ENCODE measurements at places on chromosomes 1 and 21.

DNA sequence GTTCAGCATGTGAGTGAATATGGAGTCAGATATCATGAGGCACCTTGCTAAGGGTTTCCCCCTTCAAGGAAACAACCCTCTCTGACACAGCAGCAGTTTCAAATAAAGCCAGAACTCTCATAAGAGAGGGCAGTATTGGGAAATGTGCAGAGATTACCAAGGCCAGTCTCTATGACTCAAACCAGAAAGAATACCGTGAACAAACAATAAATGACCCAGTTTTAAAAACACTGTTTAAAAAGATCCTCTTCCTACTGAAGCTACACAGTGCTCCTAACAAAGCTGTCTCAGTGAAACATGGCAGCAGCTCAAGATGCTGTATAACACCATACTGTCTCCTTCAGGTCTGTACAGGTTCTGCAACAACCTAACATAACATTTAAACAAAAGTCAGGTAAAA, 102.6 kb downstream of the KIAA0319L start:
- DNase-seq = no peak

GRCh38 chr1:147717051-147717705, 43.2 kb downstream of the GJA5 start:
- DNase-seq = no peak

- no peak for DNase-seq
Measured at GRCh38 chr1:20439282-20439681, 46.7 kb downstream of the CAMK2N1 start.

- no peak for DNase-seq
Measured at GRCh38 chr1:34714386-34714785, 40.5 kb upstream of the GJB5 start.

- DNase-seq = no peak
Measured at GRCh38 chr1:245621589-245621988, 466.8 kb downstream of the KIF26B start.

- no peak for DNase-seq
Measured at GRCh38 chr1:204455063-204455830, 39.4 kb downstream of the PIK3C2B start.

- DNase-seq = peak; percentile 51
Measured at GRCh38 chr1:40951943-40952743, 27.4 kb upstream of the CTPS1 start.

DNA sequence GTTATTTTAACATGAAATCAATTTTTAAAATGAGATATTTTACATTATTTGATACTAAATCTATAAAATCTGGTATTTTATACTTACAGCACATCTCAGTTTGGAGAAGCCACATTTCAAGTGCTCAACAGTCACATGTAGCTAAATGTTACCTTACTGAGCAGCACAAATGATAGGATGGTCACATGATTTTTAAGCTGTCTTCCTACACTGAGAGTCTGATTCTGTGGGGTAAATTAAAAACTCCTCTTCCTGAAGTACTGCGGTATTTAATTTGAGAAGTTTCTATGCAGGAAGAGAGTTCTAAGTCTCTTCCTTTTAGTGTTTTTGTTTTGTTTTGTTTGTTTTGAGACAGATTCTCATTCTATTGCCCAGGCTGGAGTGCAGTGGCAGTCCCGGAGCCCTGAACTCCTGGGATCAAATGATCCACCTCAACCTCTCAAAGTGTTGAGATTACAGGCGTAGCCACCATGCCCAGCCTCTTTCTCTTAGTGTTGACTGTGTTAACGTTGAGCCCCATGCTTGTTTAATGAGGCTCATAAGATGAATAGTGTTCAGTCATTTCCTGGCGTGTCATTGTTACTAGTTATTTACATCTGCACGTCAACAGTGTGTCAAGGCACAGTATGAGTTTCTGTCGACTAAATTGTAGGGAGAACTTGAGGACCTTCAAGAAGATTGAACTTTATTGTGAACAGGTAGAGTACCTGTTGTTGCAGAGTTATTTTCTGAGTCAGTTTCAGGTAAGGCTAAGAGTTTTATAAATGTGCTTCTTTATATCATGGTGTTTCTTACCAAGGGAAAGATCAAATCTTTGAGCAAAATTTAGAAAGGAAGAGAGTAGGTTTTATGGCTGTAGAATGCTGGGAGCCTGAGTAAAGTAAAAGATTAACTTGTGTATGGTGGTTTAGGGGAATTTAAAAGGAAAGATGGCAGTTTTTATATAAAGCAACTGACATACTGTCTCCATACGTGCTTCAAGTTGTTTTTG, 3.3 kb downstream of the CNST start:
- DNase-seq = no peak

DNA sequence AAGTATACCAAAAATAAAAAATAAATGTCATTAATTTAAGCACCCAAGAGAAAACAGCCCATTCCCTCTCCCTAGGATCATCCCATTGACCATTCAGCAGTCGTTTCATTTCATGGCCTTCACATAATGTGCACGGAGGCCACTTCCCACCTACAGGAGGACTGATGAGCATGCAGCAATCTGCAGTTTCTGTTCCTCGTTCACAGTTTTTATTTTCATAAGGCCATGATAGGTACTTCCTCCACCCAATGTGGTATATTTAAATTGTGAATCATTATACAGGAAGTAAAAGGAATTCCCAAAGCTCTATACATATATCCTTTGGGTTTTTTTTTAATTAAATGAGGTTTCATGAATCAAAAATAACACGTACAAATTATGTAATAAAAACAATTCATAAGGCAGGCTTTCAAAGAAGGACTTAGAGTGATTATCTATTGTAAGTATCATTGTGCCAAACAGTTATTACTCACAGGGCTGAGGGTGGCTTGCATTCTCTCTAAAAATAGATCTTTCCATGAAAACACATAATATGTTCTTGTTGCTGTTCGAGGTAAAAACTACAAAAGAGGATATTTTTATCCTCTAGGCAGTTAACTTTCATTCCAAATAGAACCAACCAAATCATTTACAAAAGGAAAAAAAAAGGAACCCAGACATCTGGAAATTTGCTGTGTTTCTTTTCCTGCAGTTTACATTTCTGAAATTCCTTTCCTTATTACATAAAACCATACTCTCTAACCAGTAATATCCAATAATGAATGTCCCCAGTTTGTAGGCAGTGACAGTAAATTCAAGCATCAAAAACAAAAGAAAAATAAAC, 27.5 kb upstream of the SLC44A3 start:
- no peak for DNase-seq

GRCh38 chr21:45178070-45178608, 103.8 kb downstream of the ADARB1 start:
- no peak for DNase-seq

GRCh38 chr1:7469255-7469938, 301.7 kb upstream of the VAMP3 start:
- DNase-seq = no peak

DNA sequence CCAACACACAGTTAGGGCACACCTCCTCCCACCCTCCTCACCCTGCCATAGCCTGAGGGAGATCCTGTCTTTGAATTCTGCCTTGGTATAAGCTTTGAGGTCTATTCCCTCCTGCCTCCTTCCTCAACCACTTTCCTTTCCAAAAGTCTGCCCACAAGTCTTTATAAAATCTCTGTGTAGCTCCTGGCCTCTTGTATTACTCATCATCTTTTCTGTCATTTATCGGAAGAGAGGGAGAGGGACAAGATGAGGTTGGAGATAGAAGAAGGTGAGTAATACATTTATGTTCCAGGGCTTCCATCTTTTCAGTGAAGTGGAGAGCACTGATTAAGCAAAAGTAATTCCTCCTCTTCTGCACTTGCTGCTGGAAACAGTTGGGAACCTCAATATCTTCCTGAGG, 30.5 kb upstream of the EFCAB14 start:
- no peak for DNase-seq

GRCh38 chr1:153180556-153180955, 22.7 kb upstream of the LELP1 start:
- DNase-seq = no peak

GRCh38 chr1:110062612-110063011, 7.9 kb downstream of the ALX3 start:
- DNase-seq = no peak

DNA sequence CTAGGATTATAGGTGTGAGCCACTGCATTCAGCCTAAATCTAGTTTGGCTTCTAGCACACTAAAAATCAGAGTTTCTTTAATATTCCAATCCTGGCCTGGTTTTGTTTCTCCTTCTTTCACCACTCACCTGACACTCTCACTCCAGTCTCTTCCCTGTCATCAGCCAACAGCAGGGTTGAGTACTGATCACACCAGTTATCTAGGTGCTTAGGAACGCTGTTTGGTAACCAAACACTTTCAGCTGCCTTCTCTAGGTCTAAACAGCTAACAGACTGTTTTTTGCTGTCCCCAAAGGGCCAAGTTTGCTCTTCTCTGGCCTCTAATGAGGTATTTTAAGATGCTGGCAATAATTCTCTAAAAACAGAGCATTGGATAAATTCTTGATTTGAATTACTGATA, 17.7 kb upstream of the FRRS1 start:
- no peak for DNase-seq

DNA sequence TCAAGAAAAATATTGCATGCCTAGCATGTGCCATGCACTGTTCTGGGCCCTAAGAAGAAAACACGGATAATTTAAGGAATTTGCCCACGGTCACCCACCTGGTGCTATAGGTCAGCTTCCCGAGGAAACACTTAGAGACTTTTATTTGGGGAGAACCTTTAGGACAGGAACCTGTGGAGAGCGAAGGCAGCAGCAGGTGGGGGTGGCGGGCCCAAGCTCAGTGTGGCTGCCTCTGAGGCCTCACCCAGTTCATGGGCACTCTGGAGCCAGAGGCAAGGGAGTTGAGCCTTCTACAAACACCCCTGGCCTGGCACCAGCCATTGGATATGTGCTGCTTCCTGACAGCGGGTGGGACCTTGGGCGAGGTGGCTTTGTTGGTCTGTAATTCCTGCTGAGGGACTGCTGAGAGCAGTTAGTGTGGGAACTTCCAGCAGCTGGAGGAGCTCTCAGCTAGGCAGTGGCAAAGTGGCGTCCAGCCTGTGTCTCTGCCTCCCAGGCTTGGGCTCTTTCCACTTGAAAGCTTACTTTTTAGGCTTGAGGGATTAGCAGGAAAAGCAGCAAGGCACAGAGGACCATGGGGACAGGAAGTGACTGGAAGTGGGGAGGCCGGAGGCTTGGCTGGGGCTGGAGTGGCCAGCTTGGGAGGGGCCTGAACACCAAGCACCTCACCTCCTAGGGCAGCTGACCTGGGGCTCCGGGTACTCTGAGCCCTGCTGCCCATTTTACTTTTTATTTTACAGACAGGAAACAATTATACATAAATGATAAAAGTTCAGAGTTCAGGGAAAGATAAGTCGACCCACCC, 19.1 kb downstream of the MRPL37 start:
- DNase-seq = no peak

DNA sequence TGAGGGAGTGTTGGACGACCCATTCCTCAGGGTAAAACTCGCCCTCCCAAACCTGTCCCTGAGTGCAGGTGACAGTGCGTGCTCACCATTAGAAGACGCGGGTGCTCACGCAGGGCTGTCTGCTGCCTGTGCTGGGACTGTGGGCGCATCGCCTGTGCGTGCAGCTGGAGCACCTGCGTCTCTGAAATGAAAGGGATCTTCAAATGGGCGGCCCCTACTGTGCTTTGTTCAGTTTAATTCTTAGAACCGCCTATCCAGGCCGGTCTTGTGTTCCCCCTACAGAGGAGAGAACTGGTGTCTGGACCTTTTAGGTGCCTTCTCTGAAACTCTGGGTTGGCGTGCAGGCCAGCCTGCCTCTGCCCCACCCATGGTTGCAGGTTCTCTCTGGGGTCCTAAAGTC, 125.8 kb downstream of the PCBP3 start:
- DNase-seq = no peak

DNA sequence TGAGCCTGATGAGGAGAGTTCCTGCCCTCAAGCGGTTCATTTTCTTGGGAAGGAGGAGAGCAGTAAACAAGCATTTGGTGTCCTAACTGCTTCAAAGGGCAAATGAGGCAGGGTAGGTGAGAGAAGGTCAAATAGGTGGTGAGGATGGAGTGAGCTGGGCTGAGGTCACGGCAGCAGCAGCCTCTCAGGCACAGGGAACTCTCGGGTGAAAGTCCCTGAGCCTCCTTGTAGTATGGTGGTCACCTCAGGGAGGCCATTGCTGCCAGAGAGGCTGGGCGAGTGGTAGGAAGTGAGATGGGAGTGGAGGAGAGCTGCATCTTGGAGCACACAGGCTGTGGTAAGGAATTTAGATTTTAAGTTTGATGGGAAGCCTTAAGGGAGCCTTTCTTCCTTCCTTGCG, 4.0 kb downstream of the ADARB1 start:
- DNase-seq = no peak

- DNase-seq = no peak
Measured at GRCh38 chr1:243667133-243667532, 182.9 kb downstream of the AKT3 start.

- DNase-seq = no peak
Measured at GRCh38 chr1:6423321-6423999, 1.1 kb upstream of the ESPN start.

DNA sequence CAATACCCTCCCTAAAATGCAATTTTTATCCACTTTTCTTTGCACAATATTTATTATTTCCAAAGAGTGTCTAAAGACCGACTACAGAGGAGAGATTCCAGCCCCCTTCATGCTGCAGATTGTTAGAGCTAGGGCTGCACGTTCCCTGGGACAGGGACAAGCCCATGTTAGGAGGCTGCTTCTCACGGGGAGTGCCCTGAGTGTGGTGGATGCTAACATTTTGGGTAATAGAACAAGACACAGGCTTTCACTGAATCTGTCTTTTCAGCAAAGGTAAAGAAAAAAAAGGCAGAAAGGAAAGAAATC, 125.4 kb downstream of the RIPK4 start:
- DNase-seq = no peak

GRCh38 chr21:34363733-34364132, at the start of gene KCNE2:
KCNE2 (plus strand) TSS chr21:34364006; CDS start chr21:34370479, 6,473 bp downstream.
- DNase-seq = no peak

All from cerebellar nuclear complex (tissue), 1 donor.